Central memory CD4-positive, alpha-beta T cell (primary cell): ENCODE measurements at places on chromosomes 2 and 18.

DNA sequence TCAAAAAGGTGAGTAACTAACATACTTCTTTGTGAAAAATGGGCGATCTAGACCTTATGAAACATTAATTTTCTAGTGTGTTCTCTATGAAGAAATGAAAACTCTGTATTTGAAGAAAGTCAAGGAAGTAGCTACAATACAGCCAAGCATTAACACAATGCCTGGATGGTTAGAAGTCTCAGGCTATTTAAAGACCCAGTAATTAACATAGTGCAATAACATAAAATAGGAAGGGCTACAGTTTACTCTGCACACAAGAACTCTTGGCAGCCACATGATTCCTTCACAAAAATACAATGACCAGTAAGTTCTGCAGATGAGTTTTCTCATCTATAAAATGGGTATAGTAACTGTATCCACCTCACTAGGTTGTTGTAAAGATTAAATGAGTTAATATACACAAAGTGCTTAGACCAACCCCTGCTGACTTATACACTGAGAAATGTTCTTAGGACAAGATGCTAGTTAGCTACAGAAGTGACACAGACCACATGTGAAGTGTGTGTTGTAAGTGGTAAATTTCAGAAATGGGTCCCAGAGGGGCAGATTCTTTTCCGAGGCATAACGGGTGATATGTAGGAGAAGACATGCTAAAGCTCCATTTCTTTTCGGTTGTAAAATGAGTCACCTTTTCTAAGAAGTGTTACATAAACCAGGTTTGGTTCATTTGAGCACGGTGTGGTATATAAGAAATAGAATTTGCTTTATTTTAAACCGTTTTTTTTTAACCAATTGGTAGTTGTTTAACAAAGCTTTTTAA, 61.8 kb downstream of the CXCR4 start:
- DNase-seq: no peak

DNA sequence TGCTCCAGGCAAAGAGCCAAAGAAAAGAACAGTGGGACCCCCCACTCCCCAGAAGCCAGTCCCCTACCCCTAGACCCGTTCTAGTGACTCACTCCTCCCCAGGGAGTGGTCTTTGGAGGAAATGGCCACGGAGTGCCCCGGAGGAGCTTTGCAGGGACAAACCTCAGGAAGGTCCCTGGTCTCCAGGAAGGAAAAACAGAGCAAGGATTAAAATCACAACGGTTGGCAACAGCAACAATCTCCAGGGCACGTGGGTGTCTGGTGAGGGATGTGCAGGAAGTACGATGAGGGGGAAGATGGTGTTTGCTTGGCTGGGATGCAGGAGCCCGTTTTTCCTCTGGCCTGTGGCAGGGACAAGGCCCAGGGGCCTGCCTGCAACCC, 135.0 kb downstream of the SMAD2 start:
- DNase-seq: no peak

GRCh38 chr2:30216157-30216556, 15.2 kb upstream of the LBH start:
- no peak for DNase-seq

- DNase-seq: no peak
Observed at GRCh38 chr2:582792-583528, 94.2 kb downstream of the TMEM18 start.

- no peak for DNase-seq
Observed at GRCh38 chr18:47968721-47969120, 38.3 kb upstream of the SMAD2 start.

DNA sequence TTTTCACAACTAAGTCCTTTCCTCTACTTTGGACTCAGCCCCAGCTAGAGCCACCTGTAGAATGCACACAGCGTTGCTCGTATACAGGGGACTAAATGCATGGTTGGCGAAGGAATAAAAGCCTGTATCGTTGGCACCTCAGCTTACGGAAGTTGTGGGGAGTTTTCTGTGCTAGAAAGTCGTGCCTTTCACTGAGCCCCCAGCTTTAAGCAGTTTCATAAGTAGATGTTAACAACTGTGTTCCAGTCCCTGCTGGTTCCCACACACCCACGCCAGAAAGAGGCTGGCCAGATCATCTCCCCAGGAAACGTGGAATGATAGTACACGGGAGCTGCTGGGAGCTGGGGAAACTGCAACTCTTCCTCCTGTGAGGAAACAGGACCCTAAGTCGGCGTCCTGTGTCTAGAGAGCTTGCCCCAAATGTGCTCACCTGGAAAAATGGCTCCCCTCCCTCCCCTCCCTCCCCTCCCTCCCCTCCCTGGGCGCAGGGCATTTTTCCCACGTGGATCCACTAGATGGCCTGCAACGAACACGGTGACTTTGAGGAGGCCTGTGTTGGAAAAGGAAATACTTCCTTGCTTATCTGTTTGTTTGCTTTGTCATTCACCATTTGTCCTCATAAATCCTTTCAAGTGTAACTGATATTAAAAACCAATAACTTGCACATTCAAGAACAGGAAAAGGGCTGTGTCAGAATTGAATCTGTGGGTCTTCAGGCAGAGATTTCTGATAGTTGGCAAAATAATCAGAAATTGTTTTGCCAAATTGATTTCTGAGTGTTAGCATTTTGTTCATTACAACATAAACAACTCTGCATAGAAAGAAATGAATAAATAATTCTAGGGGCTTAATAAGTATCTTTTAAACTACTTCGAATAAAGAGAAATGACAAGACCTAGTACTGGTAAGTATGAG, 43.9 kb upstream of the RFX8 start:
- no peak for DNase-seq

DNA sequence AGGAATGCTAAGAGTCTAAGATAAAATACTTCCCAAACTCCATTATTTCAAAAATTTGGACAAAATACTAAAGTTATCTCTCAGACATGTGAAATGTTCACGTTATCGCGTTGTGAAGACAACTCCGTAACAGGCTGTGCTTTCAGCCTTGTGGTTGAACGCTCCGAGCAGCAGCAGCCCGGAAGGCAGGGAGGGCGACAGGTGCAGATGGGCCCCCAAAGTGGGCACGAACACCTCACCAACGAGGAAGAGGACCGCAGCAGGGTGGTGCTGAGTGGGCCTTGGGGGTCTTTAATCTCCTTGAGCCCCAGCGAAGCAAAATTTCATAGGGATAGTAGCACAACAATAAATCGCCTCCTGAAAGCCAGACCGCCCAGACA, 1.0 kb upstream of the FAM110C start:
- no peak for DNase-seq

DNA sequence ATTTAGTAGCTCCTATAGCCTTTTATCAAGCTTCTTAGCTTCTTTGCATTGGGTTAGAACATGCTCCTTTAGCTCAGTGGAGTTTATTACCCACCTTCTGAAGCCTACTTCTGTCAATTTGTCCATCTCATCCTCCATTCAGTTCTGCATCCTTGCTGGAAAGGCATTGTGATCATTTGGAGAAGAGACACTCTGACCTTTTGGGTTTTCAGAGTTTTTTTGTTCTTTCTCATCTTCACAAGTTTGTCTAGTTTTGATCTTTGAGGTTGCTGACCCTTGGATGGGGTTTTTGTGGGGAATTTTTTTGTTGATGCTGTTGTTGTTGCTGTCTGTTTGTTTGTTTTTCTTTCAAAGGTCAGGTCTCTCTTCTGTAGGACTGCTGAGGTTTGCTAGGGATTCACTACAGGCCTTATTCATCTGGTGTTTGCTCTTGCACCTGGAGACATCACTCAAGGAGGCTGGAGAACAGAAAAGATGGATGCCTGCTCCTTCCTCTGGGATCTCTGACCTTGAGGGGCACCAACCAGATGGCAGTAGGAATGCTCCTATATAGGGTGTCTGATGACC, 13.9 kb upstream of the TANK start:
- no peak for DNase-seq

GRCh38 chr2:85353876-85354285, 447 bp downstream of the RETSAT start:
- DNase-seq: peak; percentile 6

DNA sequence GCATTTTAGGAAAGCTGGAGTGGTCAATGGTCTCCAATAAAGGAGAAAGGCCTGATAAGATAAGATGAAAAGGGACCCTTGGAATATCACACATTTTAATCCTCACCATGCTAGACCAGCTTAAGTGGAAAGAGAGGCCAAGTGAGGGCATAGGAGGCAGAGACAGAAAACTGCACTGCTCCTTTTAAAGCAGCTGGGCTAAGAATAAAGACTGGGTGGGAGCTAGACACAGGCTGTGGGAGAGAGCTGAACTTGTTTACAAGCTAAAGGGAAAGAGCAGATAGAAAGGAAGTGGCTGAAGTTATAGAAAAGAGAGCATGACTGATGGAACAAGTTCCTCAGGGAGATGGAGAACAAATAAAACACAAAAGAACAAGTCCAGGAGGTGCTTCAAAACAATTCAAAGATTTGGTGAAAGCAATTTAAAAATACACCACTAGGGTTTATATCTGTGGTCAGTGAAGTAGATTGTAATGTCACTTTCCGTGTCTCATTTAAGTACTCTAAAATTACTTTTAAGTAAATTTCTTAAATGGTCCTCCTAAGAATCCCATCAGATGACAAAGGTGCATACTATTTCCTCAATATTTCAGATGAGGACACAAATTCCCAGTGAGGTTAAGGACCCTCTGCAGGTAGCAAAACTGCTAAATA, 7.5 kb downstream of the COL5A2 start:
- no peak for DNase-seq

DNA sequence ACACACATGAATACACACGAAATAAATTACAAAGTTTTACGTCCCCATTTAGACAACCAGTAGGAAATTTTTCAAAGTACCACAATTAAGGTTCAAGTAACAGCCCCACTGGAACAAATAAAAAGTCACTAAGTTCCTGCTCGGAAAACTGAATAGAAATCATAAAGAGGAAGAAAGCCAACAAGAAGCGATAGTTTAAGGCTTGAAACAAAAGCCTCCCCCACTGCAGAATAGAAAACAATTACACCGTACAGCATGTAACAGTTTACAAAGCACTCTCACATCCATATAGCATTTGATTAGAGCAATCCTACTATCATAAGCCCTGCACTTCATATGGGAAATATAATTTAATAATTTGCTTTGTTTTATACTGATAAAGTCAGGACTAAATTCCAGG, 15.5 kb downstream of the KLF7 start:
- DNase-seq: no peak

- DNase-seq: no peak
Observed at GRCh38 chr2:67727623-67728022, 330.5 kb downstream of the ETAA1 start.

DNA sequence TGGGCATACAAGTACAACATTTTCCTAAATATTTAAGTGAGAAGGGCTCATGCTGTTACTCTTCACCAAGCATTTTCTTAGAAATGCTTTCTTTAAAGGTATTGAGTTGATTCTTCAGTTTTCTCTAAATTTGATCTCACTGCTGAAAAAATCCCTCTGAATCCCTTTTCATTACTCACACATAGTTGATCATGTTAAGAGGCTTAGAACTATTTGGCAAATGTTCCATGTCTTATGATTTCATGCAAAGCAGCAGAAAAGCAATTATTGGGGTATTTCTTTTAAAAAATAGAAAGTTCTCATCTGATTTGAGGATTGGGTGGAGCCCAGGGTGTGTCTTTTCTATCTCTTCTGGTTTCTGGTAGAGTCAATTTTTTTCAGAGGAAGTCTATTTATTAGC, 1079.8 kb upstream of the ZEB2 start:
- DNase-seq: no peak

- no peak for DNase-seq
Observed at GRCh38 chr18:70620837-70621612, 332.2 kb downstream of the SOCS6 start.

DNA sequence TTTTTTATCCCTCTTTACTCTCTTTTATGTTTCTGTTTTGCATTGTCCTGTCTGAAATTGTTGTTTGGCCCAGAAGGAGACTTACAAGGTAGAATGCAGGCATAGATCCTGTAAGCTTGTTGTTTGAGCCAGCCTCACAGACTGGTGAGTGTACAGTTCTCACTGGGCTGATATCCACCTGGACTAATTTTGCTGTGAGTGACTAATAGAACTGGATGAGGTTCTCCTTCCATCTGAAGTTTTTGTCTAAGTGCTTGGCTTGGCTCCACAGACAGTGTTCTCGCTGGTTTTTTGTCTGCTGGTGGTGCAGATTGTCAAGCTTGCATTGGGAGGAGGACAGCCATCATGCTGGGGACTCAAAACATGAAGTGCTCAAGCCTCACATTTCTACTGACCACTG, 495.7 kb downstream of the TSN start:
- no peak for DNase-seq

- DNase-seq: no peak
Observed at GRCh38 chr2:75666911-75667310, 20.3 kb downstream of the MRPL19 start.

- no peak for DNase-seq
Observed at GRCh38 chr2:42922790-42923579, 130.6 kb upstream of the HAAO start.
